Purkinje cell (primary cell): ENCODE measurements at places on chromosomes 1 and 21. TPM values are rescaled to one million over a fixed set of nuclear protein-coding genes. Genes with fewer than 3 reads are reported as not detected.

The AMIGO1 gene
- polyA plus RNA-seq = 36.7 and 50.3 TPM in 2 replicates

The FNDC5 gene
- 214 and 326 TPM in 2 replicates for polyA plus RNA-seq

The KMO gene
- polyA plus RNA-seq = 0.65 TPM in 1 of 2 replicates, not detected in the other

The GJA8 gene
- not detected in 2 replicates for polyA plus RNA-seq

The FAM167B gene
- not detected in 2 replicates for polyA plus RNA-seq

The PDE4B gene
- 6.1 and 13.5 TPM in 2 replicates for polyA plus RNA-seq
